H9 (cell line): ENCODE measurements at places on chromosomes 4 and X. TPM values are rescaled to one million over a fixed set of nuclear protein-coding genes. Genes with fewer than 3 reads are reported as not detected.

Gene BMP3
- total RNA-seq = not detected in 2 replicates

Gene CSAG2
- not detected in 2 replicates for total RNA-seq

GRCh38 chr4:154616287-154616686 lies 3.8 kb upstream of the FGG start:
- H3K4me1 ChIP-seq = no peaks in the 10 kb centered on the region; the same call in 1 of the 2 replicates
- no peaks in the 10 kb centered on the region for H3K36me3 ChIP-seq
- no peak for DNase-seq
- no peak overlapping the region for H3K4me3 ChIP-seq

GRCh38 chr4:146165221-146165620 lies 10.3 kb upstream of the LSM6 start:
- no peaks in the 10 kb centered on the region for H3K27me3 ChIP-seq
- no peaks in the 10 kb centered on the region for H3K4me1 ChIP-seq
- H3K27ac ChIP-seq = no peak overlapping the region
- H3K36me3 ChIP-seq = no peaks in the 10 kb centered on the region
- no peak overlapping the region for H3K4me3 ChIP-seq
- no peak for DNase-seq

DNA sequence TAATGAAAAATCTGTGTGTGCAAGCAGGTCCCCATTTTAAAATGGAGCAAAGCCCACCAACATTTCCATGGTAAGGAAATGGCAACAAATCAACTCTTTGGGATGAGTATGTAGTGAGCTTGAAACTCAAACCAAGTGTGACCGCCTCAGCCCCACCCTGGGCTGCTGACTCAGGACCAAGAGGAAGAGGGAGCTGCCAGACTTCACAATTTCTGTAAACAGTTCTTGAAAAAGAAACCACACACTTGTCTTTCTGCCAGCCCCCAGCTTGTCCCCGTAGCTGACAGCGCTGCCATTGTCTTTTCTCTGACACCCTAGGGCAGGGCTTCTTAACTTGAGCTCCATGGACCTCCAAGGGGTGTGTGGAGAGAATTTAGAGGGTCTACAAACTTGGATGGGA lies 10.3 kb downstream of the RTL5 start:
- DNase-seq = no peak
- no peaks in the 10 kb centered on the region for H3K36me3 ChIP-seq
- H3K27ac ChIP-seq = no peak overlapping the region
- H3K4me1 ChIP-seq = peaks cover 4% of the 10 kb centered on the region; the same call in 1 of the 2 replicates
- no peak overlapping the region for H3K4me3 ChIP-seq

DNA sequence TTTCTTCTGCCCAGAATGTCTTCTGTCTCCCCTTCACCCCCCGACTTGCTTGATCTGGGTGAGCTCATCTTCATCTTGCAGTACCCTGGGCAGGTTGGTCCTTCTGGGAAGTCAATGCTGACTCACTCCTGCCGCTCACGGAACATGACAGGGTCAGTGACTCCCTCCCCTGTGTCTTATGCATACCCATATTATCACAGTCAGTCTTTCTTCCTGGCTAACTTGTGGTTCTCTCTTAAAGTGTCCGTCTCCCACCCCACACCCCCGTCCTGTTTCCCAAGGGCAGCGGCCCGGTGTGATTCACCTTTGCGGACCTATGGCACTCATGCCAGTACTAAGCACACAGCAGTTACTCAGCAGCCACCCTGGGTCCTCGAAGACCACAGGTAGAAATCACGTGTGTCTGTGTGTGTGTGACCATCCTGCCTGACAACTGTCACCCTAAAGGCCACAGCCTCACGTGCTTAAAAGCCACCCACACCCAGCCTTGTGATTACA lies 17.7 kb downstream of the IQSEC2 start:
- no peaks in the 10 kb centered on the region for H3K27me3 ChIP-seq
- no peak overlapping the region for H3K4me3 ChIP-seq
- no peak overlapping the region for H3K27ac ChIP-seq
- DNase-seq = no peak
- H3K36me3 ChIP-seq = peaks cover 10% of the 10 kb centered on the region; the same call in 1 of the 2 replicates

DNA sequence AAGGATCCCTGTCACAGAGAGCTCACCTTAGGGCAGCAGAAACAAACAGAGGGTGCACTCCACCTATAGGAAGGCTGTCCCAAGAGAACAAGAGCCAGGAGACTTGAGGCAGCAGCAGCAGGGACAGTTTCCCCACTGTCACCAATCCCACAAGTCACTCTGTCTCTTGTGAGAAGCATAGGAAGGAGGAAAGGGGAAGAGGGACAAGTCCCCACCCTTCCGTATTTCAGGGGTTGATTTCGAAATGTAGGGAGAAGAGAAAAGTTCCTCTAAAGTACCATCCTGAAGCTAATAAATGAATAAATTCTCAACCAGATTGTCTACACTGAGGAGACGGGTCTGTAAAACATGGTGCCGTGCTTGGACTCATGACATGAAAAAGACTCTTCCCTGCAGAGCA lies 9.5 kb upstream of the TLR8 start:
- no peaks in the 10 kb centered on the region for H3K4me1 ChIP-seq
- no peak overlapping the region for H3K27ac ChIP-seq
- no peak overlapping the region for H3K4me3 ChIP-seq
- no peaks in the 10 kb centered on the region for H3K27me3 ChIP-seq

DNA sequence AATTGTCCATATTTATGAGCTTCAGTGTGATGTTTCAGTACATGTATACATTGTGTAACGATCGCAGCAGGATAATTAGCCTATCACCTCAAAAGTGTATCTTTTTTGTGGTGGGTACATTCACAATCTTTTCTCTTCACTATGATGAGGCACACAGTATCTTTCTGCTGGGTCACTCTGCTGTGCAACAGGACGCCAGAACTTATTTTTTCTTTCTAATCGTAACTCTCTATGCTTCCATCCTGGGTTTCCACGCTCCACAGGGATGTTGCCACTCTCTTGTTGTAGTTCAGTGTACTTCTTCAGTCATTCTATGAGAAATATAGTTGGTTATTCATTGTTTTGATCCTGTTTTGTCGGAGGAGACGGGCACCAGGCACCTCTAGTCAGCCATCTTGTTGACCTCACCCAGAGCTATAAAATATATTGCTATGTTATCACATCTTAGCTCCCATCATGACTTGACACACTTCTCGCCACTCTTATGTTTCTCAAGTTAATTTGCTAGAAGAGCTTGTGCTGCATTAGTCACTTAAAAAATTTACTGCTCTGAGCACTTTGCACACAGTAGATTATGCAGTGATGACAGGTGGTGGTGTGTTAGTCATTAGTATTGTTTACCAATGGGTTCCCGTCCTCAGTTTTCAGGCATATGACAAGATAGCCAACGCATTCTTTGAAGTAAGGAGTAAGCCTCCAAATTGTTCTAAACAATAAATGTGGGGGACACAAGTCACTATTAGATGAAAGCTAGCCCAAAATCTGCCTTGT lies 1002.7 kb upstream of the PCDH7 start:
- H3K36me3 ChIP-seq = no peaks in the 10 kb centered on the region
- H3K27me3 ChIP-seq = no peaks in the 10 kb centered on the region
- DNase-seq = no peak
- no peak overlapping the region for H3K27ac ChIP-seq

Gene HCFC1
- 137 and 144 TPM in 2 replicates for total RNA-seq

Gene IGFBP7
- 0.37 and 0.42 TPM in 2 replicates for total RNA-seq

GRCh38 chr4:121185960-121186359 lies 21.8 kb upstream of the TNIP3 start:
- H3K4me1 ChIP-seq = peaks cover 5% of the 10 kb centered on the region; the same call in 1 of the 2 replicates
- no peak overlapping the region for H3K4me3 ChIP-seq
- DNase-seq = no peak
- H3K27ac ChIP-seq = no peak overlapping the region

Gene IL3RA
- total RNA-seq = 0.24 TPM in 1 of 2 replicates, not detected in the other

DNA sequence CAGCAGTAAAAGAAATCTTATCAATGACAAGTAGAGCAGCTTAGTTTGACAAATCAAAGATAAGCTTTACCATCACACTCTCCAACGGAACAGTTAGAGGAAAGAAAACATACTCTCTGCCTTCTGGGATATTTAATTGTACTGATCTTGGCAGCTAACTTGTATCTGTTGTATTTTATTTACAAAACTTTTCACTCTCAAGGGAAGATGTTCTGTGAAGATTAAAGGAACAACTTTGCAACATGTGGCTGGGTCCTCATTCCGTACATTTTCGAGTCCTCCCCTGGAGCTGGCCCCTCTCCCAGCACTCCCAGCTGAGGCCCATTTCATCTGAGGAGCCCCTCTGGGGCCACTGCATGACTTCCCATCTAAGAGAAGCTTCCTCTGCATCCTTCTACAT lies 74.4 kb downstream of the RPS3A start:
- no peaks in the 10 kb centered on the region for H3K27me3 ChIP-seq
- no peak overlapping the region for H3K4me3 ChIP-seq
- DNase-seq = no peak
- peaks cover 13% of the 10 kb centered on the region; the same call in 2 of the 3 replicates for H3K36me3 ChIP-seq

- H3K4me3 ChIP-seq = peak overlapping the region; percentile 35
- H3K27ac ChIP-seq = peak overlapping the region; percentile 93
- peaks cover 55% of the 10 kb centered on the region for H3K36me3 ChIP-seq
Measured at GRCh38 chr4:145887241-145887991, 51.2 kb downstream of the ZNF827 start.

Gene SMIM31
- total RNA-seq = not detected in 2 replicates

GRCh38 chr4:149048451-149049143 lies 606.4 kb upstream of the NR3C2 start:
- no peaks in the 10 kb centered on the region for H3K4me1 ChIP-seq
- no peak for DNase-seq
- H3K27ac ChIP-seq = no peak overlapping the region
- H3K27me3 ChIP-seq = no peaks in the 10 kb centered on the region
- no peak overlapping the region for H3K4me3 ChIP-seq
- no peaks in the 10 kb centered on the region for H3K36me3 ChIP-seq

Gene RXFP1
- total RNA-seq = 0.15 and 0.17 TPM in 2 replicates

GRCh38 chr4:95431678-95432077 lies 117.1 kb downstream of the UNC5C start:
- no peak overlapping the region for H3K27ac ChIP-seq
- no peaks in the 10 kb centered on the region for H3K4me1 ChIP-seq
- no peaks in the 10 kb centered on the region for H3K36me3 ChIP-seq

DNA sequence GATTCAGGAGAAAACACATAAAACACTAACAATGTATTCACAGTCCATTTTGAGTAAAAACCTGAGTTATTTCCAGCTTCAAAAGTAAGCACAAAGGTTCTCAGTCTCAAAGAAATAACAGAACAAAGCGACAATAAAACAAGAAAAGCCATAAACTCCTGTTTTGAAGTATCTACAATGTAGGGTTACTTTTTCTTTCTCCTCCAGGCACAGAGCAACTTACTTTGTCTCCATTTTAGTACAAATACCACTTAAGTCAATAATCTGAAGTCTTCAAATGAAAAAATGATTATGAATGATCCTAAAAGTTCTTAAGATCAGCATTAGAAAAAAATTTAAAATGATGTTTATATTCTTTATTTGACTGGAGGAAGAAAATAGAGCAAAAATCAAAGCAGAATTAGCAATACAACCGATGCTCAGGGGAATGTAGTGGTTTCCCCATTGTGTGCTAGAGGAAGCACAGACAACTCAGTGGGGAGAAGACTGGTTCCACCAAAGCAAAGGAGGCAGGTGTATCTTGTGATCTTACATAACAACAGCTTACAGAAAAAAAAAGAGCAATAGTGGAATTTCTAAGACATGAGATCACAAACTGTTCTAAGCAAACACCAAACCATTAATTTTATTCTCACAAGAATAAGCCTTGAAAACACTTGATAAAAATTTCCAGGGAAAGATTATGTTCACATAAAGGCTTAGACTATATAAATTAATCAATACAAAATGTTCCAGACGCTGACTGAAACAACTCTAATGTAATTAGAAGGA lies 35.1 kb downstream of the EPHA5 start:
- no peak overlapping the region for H3K27ac ChIP-seq
- no peaks in the 10 kb centered on the region for H3K36me3 ChIP-seq
- H3K27me3 ChIP-seq = no peaks in the 10 kb centered on the region
- H3K4me1 ChIP-seq = peaks cover 3% of the 10 kb centered on the region; the same call in 1 of the 2 replicates

DNA sequence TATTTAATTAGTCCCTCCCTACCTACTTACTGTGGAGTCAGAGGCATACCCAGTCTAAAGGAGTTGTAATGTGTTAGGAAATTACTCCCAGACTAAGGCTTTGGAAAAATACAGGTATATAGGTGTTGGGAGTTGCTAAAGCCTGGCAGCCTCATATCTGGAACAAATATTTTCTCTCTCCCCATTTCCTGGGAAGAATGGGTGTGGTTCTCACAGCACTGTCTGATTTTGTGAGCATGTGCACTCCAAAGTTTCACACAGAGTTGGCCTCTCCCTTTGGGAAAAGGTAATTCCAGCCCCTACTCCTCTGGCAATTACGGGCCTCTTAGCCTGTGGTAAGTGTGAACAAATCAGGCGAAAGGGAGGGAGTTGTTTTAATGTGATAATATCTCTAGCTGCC lies 187.0 kb downstream of the MID1IP1 start:
- DNase-seq = no peak
- H3K27me3 ChIP-seq = no peaks in the 10 kb centered on the region
- no peaks in the 10 kb centered on the region for H3K36me3 ChIP-seq
- H3K4me3 ChIP-seq = no peak overlapping the region

GRCh38 chr4:6476893-6477292 lies 4.5 kb upstream of the PPP2R2C start:
- H3K36me3 ChIP-seq = no peaks in the 10 kb centered on the region
- H3K4me3 ChIP-seq = no peak overlapping the region
- peaks cover 3% of the 10 kb centered on the region; the same call in 1 of the 2 replicates for H3K27me3 ChIP-seq

GRCh38 chr4:110704748-110705439 lies 82.0 kb upstream of the PITX2 start:
- no peaks in the 10 kb centered on the region for H3K27me3 ChIP-seq
- H3K27ac ChIP-seq = no peak overlapping the region
- no peaks in the 10 kb centered on the region for H3K36me3 ChIP-seq
- H3K4me3 ChIP-seq = no peak overlapping the region
- H3K4me1 ChIP-seq = peaks cover 3% of the 10 kb centered on the region; the same call in 1 of the 2 replicates

GRCh38 chrX:132171881-132172280 lies 44.1 kb upstream of the FRMD7 start:
- H3K36me3 ChIP-seq = no peaks in the 10 kb centered on the region
- no peak overlapping the region for H3K4me3 ChIP-seq
- no peak overlapping the region for H3K27ac ChIP-seq
- no peaks in the 10 kb centered on the region for H3K4me1 ChIP-seq
- no peaks in the 10 kb centered on the region for H3K27me3 ChIP-seq
- no peak for DNase-seq

DNA sequence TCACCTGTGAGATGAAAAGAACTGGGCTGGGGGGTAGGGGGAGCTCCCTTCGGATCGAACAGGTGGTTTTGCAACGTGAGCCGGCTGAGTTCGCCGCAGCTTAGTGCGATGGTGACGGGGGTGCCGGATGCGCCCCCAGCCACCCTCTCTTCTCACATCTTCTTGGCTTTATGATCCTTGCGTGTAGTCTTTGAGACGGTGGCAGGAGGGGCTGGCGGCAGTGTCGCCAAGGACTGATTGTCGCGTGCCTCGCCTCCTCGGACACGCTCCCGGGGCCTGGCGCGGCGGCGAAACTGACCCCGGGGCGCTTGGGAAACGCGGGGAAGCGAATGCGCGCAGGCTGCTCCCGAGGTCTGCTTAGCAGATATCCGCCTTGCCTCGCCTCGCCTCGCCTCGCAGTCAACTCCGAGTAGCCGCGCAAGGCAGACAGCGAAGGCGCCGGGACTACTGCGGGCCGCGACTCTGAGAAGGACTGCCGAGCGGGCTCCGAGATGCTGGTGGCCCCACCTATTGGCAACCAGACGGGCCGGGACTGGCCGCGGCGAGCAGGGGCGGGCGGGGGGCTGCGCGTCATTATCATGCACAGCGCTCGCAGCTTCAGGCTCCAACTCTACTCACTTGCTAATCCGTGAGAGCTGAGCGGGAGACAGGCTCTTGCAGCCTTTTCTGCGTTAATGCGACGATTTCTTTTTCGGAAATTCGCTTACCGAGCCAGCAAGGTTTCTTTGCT lies 1.5 kb downstream of the GRID2 start:
- peak; percentile 96 for DNase-seq
- H3K4me1 ChIP-seq = peaks cover 4% of the 10 kb centered on the region; the same call in 1 of the 2 replicates
- H3K27ac ChIP-seq = no peak overlapping the region
- peak overlapping the region; percentile 99 for H3K4me3 ChIP-seq
